ENCODE measurements at places on chromosomes 1 and 21. TPM values are rescaled to one million over a fixed set of nuclear protein-coding genes. Genes with fewer than 3 reads are reported as not detected.

The IPP gene
- 4.7 TPM for total RNA-seq

The CD53 gene
- total RNA-seq, result not detected

The VAV3 gene
- total RNA-seq, result 0.41 TPM

The B3GALT5 gene
- 0.18 TPM for total RNA-seq

The TRAPPC10 gene
- total RNA-seq, result 19.9 TPM

The RAD54L gene
- 11.2 TPM for total RNA-seq

The PCP4 gene
- total RNA-seq, result not detected

The SPRR2G gene
- total RNA-seq, result not detected

The TNFRSF9 gene
- total RNA-seq, result 1.8 TPM

The PLCH2 gene
- 0.40 TPM for total RNA-seq

The TEX38 gene
- not detected for total RNA-seq

The MYBPH gene
- total RNA-seq, result not detected

The SMG7 gene
- 37.7 TPM for total RNA-seq

The CFHR2 gene
- not detected for total RNA-seq

The TLCD4 gene
- total RNA-seq, result 7.5 TPM

The PRKAA2 gene
- total RNA-seq, result 1.5 TPM

The AVPR1B gene
- not detected for total RNA-seq

The PRKAB2 gene
- total RNA-seq, result 11.2 TPM

The SLC1A7 gene
- not detected for total RNA-seq

The TAGLN2 gene
- 1,040 TPM for total RNA-seq

The TIAM1 gene
- 1.0 TPM for total RNA-seq

The C1orf56 gene
- total RNA-seq, result 7.1 TPM

The MEX3A gene
- total RNA-seq, result 1.7 TPM

The CORT gene
- total RNA-seq, result not detected

The HMGCS2 gene
- not detected for total RNA-seq

The OR2T29 gene
- not detected for total RNA-seq

The SYT11 gene
- 1.2 TPM for total RNA-seq

The ITSN1 gene
- 20.8 TPM for total RNA-seq

The LRRN2 gene
- total RNA-seq, result 13.3 TPM

The RSPO1 gene
- 0.10 TPM for total RNA-seq

The LRRC53 gene
- not detected for total RNA-seq

The MRPS21 gene
- 82.3 TPM for total RNA-seq

The FAM72D gene
- 4.5 TPM for total RNA-seq

The S100A2 gene
- 24.6 TPM for total RNA-seq
